Naive thymus-derived CD8-positive, alpha-beta T cell (primary cell): ENCODE measurements at places on chromosomes 2 and 18. TPM values are rescaled to one million over a fixed set of nuclear protein-coding genes. Genes with fewer than 3 reads are reported as not detected.

Gene CHRND
- not detected for total RNA-seq

Gene KCNK3
- total RNA-seq: not detected

Gene MGAT4A
- 295 TPM for total RNA-seq

Gene POTEC
- total RNA-seq: not detected

Gene KCNG2
- total RNA-seq: not detected

Gene DPYSL5
- not detected for total RNA-seq

Gene CHRNA1
- not detected for total RNA-seq

Gene PROKR1
- total RNA-seq: not detected

Gene ZNF521
- total RNA-seq: 0.62 TPM

Gene ADAM23
- total RNA-seq: 0.30 TPM

Gene VIL1
- total RNA-seq: not detected

Gene CXCR1
- total RNA-seq: not detected

Gene SPR
- 0.52 TPM for total RNA-seq

Gene DYNAP
- not detected for total RNA-seq

Gene LHCGR
- total RNA-seq: not detected

Gene IL18R1
- total RNA-seq: 1.9 TPM

Gene TDRD15
- total RNA-seq: not detected

Gene SCYGR7
- total RNA-seq: not detected

Gene WNT10A
- total RNA-seq: 1.7 TPM

Gene DCDC2C
- total RNA-seq: not detected

Gene ITM2C
- 30.9 TPM for total RNA-seq

Gene GLI2
- total RNA-seq: not detected

Gene LCT
- total RNA-seq: 0.22 TPM

Gene MAP3K2
- total RNA-seq: 75.0 TPM

Gene CEBPZ
- total RNA-seq: 98.5 TPM

Gene ITGB1BP1
- 60.2 TPM for total RNA-seq

Gene RGPD8
- total RNA-seq: 32.4 TPM
